ENCODE measurements at places on chromosomes 12 and 14. TPM values are rescaled to one million over a fixed set of nuclear protein-coding genes. Genes with fewer than 3 reads are reported as not detected.

The SLC17A8 gene
- not detected for total RNA-seq

The TMEM179 gene
- total RNA-seq: 0.32 TPM

The ESRRB gene
- not detected for total RNA-seq

The GALNT16 gene
- 0.16 TPM for total RNA-seq

DNA sequence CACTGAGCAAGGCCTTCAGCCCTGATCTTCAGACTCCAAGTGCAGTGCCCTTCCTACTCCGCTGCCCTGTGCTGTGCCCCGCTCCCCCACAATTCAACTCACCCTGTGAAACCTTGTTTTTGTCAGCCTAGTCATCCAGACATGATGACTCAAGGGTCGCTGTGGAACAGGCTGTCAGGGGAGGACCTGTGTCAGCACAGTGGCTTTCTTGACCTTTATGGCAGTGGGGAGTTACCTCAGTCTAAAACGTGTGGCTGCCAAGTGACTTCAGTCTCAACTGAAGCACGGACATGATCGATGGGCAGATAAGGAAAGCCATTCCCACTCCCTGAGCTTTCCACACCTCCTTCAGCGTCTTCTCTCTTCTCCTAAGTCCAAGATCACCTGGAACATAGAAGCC lies 16.3 kb upstream of the FLVCR2 start:
- no peak for DNase-seq

- no peak for DNase-seq
These were observed 2.9 kb downstream of the RAD52 start for GRCh38 chr12:946631-947030.

DNA sequence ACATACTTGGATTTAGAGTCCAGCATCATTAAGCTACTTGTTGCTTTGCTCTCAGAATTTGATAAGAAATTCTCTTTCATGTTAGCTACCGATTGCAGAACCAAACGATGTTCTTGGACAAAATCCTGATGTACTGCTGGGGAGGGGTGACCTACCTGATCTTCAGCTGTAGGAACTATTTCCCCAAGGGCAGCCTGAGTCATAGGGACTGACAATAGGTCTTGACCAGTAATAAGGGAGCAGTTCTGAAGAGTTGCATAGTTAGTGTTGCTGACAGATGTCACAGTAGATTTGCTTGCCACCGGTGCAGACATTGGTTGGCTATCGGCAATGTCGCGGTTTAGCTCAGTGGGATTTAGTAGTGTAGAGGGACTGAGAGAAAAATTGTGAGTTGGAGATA lies 10.6 kb downstream of the SIX4 start:
- DNase-seq: no peak

GRCh38 chr14:72008666-72009065 lies 76.4 kb downstream of the RGS6 start:
- peak; percentile 1 for DNase-seq

DNA sequence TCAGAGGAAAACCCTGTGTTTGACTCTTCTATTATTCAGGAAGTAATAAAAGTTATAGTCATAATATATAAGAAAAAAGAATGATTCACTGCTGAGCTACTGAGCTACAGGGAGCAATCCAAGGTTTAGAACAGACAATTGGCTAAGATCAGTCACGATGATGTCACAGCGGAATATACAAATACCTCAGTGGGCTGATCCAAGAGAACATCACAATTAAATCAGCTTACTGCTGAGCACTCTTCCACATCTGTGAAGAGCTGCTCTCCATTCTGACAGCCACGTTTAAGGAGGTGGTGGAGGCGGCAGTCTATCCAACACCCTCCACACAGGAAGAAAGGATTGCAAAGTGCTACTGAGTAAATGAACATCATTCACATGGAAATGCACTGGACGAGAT lies 271.0 kb downstream of the APAF1 start:
- DNase-seq: no peak

All from SK-MEL-5 (cell line).